ENCODE measurements at places on chromosomes 1 and 21.

DNA sequence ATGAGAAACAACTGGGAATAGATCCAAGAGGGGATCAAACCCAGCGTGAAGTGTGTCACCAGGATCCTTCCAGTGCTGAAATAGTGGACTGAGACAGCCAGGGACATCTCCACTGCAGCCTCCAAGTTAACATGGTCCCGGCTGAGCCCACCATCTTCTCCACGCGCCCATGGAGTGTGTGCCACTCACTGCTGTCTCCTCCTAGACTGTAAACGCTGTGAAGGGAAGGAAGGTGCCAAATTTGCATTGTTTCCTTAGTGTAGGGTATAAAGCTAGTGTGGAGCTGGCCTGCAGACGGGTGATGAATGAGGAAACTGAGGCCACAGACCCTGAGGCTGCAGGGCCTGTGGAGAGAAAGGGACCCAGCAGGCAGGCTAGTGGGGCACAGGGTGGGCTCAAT is 183.6 kb downstream of the FOXD2 start:
- no peak for DNase-seq

GRCh38 chr1:219247441-219247840 is 73.8 kb downstream of the LYPLAL1 start:
- no peak for DNase-seq

GRCh38 chr1:156410238-156410637 is 41.2 kb downstream of the RHBG start:
- no peak for DNase-seq

GRCh38 chr1:8925406-8925805 is 20.3 kb upstream of the CA6 start:
- DNase-seq, result no peak

DNA sequence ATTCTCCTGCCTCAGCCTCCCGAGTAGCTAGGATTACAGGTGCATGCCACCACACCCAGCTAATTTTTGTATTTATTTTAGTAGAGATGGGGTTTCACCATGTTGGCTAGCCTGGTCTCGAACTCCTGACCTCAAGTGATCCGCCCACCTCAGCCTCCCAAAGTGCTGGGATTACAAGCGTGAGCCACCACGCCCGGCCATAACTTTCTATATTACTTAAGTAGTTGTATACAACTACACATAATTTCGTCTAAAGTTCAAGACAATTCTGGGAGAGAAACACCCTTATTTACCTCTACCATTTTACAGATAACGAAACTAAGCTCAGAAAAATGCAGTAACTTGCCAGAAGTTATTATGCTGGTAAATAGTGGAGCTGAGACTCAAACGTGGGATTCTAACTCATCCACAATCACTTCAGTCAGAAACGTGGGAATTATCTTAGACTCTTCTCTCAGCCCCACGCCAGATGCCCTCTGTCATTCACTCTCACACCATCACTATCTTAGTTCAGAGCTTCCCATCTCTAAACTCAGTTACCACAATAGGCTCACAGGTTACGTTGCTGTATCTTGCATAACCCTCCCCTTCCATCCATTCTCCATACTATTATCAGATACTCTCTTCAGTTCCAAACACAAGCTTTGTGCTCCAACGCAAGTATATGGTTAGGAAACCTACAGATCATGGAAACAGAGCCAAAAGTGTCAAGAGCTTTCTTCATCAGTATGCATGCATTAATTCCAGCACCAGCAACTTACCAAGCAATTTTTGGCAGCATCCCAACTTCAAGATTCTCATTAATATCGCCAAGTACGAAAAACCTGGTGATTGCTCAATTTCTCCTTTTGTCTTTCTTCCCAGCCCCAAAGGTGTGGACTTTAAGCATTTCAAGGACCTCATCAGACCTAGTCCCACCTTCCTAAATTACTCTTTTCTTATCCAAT is 69.3 kb downstream of the RERE start:
- no peak for DNase-seq

DNA sequence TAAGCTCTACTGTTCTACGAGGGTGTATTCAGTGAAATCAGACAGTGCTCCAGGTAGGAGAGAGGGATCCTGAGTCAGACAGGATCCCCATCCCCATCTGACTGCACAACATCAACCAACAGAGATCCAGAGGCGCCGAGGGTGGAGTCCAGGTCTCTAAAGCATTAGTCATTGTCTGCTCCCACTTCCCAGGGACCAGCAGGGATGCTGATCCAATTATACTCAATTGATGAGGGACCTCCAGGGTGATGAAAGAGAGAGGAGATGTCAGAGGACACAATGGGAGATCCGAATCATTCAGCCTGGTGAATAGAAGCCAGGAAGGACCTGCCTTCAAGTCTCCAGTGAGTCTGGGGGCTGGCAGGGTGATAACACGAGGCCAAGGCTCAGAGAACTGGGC is 39.5 kb upstream of the STMN1 start:
- no peak for DNase-seq

- no peak for DNase-seq
These were observed 88.4 kb downstream of the PDE4B start for GRCh38 chr1:65881067-65881594.

DNA sequence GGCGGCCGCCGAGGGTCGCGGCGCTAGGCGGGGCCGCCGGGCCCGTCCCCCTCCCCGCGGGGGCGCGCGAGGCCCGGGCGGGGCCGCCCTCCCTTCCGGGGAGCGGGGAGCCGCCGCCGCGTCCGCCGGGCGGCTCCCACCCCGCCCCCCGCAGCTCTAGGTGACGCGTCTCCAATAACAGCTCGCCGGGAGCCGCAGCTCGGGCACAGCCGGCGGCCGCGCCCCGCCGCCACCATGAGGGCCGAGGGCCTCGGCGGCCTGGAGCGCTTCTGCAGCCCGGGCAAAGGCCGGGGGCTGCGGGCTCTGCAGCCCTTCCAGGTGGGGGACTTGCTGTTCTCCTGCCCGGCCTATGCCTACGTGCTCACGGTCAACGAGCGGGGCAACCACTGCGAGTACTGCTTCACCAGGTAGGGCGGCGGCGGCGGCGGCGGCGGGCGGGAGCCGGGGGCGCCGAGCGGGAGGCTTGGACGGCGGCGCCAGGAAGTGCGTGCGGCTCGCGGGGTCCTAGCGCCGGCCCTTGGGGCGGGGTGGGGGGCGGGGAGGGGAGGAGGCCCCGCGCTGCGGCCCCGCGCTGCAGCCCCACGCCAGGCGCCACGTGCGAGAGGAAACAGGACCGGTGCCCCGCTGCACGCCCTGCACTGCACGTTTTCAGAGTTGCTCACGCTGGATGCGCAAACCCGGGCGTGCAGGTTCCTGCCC is at the start of gene SMYD2:
Gene SMYD2, plus strand, starts transcription at position 139 of the 699 bp plus-strand sequence. Its CDS starts 96 bp downstream, at position 235.
- DNase-seq, result no peak

Measured in NCI-H2107 (cell line).